Activated naive CD4-positive, alpha-beta T cell treated with anti-CD3 and anti-CD28 coated beads, Interleukin-2, amount 10 ng/mL, durations not matched to agents 7 days and 5 days (primary cell): ENCODE measurements at places on chromosomes 3 and 15.

GRCh38 chr3:18149386-18149785 lies 275.8 kb downstream of the SATB1 start:
- DNase-seq, result no peak

DNA sequence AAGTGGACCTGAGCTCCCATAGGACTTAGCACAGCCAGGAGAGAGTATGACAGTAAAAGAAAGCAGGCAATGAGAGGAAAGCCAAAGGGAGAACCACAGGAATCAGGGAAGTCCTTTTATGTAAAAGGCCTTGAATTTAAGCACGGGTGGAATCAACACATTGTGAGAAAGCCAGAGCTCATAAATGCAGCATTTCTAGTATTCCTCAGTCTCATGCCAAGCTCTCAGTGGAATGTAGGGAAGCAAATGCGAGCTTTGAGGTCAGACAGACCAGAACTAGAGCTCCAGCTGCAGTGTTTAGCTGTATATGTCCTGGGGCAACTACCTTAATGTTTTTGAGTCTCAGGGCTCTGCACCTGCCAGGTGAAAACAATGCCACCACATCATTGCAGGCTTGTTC lies 132.1 kb upstream of the TRIM42 start:
- DNase-seq, result no peak

GRCh38 chr3:156071031-156071430 lies 49.3 kb upstream of the KCNAB1 start:
- DNase-seq, result no peak

- DNase-seq, result no peak
These were observed 39.7 kb downstream of the FGF12 start for GRCh38 chr3:192687488-192688152.

- no peak for DNase-seq
These were observed 130.9 kb downstream of the CHSY1 start for GRCh38 chr15:101120987-101121386.

DNA sequence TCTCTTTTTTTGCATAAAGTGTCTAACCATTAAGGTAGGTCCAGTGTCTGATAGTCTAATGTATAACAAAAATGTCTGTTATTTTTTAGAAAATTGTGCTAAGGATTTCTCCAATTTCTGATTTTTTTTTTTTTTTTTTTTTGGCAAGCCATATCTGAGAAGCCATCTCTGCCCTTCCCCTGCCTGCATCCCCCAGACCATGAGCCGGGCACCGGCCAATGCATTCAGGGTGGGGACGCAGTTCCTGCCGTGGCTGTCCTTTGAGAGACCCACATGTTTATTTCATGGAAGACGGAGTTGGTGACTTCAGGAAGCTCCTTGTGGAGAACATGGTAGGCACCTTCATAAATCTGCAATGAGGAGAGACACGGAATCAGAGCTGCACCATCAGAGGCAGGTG lies 19.2 kb downstream of the ABTB1 start:
- no peak for DNase-seq

GRCh38 chr15:56868170-56868569 lies 50.3 kb upstream of the TCF12 start:
- no peak for DNase-seq
